ENCODE measurements at places on chromosomes 1 and 21.

- DNase-seq: no peak
Observed at GRCh38 chr1:93675931-93676330, 5.7 kb downstream of the BCAR3 start.

DNA sequence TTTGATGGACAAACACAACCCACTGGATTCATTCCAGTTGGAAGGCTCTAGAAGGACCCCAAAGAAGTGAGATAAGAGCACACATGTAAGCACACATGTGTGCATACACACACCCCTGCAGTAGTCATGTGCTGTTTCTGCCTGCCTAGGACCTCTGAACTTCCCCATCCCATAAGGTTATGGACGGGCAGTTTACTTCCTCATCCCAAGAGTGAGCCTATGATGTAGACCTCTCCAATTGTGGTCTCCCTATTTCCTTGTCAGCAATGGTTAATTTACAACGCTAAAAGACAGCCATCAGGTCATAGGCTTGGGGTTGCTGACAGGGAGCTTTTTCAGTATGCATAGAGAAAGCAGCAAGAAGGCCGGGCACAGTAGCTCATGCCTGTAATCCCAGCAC is 15.4 kb upstream of the ADAR start:
- no peak for DNase-seq

DNA sequence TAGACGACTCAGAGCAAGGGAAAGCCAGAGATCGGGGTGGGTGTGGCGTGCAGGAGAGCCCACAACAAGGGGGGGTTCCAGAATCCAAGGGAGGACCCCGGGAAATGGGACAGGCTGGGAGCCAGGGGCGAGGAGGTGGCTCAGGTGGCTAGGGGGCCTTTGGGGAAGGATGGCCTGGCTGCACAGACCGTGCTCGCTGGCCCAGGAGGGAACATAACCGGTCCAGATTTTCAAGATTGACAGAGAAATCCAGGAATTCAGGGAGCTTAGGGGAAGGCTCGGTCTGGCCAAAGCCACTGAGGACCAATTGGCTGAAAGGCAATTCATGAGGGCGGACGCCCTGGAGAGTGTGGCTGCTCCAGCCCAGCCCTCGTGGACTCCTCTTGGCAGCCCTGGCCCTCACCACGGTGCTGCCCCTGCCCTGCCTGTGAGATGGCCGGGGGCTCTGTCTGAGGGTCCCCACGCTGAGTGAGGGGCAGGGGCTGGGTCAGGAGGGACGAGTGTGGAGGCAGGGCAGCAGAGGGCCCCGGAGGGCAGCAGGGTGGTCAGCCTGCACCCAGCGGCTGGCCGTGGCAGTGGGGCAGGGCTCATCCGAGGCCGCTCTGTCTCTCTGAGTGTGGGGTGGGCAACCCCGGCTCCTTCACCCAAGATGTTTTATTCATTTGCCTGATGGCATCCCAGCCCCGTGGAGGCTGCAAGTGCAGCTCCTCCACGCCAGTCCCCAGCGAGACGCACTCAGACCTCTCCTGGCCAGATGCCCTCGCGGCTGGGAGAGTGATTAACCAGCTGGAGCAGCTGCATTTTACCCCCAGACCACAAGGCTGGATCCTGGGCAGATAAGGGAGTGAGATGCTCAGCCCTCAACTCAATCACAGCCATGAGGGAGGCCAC is 5.6 kb upstream of the LRRC3 start:
- no peak for DNase-seq

- DNase-seq: peak; percentile 35
Observed at GRCh38 chr21:26881504-26882228, 36.5 kb upstream of the ADAMTS1 start.

DNA sequence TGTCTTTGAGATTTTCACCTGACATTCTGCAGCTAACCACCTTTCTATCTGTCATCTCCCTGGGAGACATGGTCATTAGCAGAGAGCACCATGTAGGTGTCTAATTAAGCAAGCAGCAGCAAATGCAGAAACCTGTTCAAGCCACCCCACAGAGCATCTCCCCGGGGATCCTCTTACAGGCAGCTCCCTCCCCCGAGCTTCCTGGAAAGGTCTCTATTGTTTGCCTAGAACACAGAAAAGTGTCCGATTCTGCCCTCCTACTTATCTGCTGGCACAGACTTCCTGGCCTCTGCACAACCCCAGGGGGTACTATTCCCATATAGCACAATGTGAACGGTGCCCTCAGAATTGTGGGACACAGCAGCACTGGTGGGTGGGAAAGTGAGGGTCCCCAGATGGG is 46.1 kb downstream of the PLEKHA6 start:
- DNase-seq: no peak

DNA sequence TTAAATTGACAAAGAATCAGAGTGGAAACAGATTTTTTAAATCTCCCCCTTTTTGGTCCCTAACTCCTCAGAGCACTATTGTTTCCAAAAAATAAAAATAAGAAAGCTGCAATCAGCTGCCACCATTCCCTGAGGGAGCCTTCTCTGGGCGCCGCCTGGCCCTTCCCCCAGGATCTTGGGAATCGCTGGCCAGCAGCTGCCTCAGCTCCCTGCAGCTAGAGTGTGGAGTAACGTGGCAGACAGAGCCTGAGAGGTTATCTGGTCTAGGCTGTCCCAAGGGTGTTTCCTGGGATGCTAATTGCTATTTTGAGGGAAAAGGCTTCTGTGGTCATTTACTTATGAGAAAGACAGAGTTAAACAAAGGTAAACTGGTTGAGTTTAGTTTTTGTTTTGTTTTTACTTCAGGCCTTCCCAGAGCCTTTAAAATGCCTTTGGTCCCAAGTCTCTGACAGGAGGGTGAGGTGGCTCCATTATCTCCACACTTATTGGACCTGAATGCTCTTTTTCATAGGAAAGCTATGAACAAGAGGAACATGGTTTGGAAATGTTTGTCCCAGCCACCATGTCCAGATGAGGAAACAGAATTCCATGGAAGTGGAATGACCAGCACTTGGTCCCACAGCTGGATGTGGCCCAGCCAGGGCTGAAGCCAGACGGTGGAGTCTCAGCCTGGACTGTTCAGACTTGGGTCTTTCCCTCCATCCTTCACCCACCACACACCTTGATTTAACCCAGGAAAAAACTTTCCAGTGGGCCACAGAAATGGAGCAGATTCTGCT is 14.1 kb upstream of the KIAA1614 start:
- DNase-seq: no peak

GRCh38 chr1:86499987-86500593 is 31.4 kb downstream of the CLCA1 start:
- DNase-seq: peak; percentile 39

GRCh38 chr1:221025956-221026355 is 146.7 kb downstream of the HLX start:
- peak; percentile 62 for DNase-seq

DNA sequence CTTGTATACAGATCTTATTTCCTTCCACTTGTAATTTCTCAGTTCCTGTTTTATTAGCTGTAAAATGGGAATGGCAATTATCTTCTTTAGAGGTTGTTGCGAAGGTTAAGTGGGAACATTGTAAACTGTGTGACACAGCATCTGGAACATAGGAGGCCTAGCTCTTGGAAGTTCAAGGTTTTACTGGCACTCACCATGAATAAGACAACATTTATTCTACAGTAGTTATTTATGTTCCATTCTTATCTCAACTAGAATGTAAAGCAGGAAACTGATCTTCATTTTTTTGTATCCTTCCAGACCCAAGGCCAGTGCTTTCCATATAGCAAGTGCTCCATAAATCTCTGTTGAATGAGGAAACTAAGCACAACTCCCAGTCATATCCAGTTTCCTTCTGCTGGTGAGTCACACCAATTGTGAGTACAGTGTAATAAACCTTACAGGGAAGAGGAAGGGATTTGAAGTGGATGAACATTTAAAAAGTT is 1.4 kb downstream of the BCL10 start:
- no peak for DNase-seq

DNA sequence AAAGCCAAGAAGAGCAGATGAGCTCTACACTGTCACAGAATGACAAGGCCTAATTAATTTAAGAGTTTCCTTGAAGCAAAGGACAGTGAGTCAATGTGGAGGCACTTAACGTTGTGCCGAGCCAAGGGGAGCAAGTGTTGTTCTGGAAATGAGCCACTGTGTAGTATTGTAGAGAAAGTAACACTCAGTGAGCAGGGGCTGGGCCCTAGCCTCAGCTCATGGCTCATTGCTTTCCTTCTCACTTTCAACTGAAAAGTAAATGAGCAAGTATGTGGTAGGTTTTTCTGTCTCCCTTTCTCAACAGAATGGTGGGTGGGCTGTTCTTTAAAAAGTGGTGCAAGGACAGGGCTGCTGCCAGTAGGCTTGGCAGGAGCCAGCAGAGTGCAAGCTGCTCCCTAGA is 11.8 kb upstream of the KIAA0040 start:
- DNase-seq: peak; percentile 99

DNA sequence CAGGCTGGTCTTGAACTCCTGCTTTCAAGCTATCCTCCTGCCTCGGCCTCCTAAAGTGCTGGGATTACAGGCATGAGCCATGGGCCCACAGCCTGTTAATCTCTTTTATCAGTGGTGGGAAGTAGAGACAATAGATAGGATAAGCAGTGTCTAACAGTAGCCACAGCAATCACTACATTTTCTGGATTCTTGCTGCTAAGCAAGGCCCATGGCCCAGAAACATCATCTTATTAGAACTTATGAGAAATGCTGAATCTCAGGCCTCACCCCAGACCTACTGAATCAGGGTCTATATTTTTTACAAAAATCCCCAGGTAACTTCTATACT is 29.7 kb downstream of the IGFN1 start:
- no peak for DNase-seq

- DNase-seq: no peak
Observed at GRCh38 chr1:234529950-234530237, 50.9 kb upstream of the TARBP1 start.

DNA sequence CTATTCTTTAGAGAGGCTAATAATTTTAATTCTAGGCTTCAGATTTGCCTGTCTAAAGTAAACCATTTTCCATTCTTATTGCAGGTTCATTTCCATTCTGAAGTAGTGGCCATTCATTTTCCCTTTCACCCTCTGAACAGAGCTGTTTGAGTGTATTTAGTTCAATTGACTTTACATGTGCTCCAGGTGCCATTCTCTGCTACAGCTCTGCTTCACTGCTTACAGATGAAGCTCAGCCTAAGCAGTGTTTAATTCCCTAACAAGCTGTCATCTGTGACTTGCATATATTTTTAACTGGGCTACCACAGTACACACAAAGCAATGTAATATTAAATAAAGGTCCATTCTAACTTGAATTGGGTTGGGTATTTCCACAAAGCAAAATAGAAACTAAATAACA is 1031.6 kb downstream of the KCNT2 start:
- DNase-seq: no peak

GRCh38 chr21:27062443-27062842 is 95.6 kb upstream of the ADAMTS5 start:
- peak; percentile 40 for DNase-seq

DNA sequence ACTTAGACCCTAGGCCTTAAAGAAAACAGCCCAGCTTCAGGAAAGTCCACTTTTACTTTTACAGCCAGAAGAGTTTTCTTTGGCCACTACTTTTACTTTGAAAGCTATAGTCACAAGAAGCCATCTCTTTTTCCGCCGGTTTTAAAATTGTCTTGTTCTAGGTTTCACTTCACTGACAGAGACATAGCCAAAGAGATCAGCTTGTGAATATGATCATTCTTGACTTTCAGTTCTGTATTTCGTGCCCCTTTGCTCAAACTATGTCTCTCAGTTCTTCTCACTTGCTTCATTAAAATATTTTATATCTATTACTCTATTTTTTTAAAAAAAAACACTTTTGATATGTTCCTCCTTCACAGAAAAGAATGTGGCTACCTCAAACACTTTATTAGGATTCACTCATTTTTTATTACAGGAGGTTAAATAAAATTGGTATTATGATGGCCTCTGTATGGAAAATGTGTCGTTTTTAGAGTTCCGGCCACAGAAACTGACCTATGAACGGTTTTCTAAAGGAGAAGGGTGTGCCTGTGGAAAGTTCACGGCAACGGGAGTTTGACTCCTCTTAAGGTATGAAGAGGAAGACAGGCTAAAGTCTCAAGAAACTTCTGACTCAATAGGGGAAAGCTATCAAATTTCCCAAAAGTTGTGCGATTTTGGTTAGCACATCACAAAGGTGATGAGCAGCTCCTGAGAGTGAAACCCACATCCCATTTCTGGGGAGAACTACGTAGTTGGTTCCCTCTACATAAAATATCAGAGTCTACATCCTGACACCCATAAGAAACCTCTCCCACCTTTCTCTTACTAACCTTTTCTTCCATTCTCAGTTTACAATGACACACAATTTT is 1.2 kb downstream of the MCOLN2 start:
- DNase-seq: no peak

DNA sequence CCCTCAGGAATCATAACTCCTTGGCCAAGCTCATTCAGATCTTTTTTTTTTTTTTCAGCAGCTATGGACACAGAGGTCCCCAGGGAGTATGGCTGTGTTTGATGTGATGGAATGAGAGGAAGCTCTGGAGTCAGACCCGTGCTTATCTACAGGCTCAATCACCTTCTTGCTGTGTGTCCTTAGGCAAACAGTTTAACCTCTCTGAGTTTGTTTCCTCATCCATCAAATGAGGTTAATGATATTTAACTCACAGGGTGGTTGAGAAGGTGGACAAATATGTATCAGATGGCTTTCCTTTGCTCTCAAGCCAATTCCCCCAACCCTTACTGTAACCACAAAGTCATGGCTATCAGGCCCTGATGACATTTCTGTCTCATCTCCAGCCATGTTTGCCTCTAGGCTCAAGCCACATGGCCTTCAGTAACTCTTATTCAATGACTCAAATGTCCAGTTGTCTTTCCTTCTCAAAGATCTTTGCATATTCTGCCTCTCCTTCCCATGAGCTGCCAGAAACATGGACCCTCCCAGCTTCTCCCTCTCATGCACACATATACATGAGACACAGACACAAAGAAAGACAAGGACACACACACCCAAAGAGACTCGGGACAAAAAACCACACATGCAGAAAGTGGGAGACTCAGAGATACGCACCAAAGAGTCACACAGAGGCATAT is 303.5 kb upstream of the KAZN start:
- DNase-seq: no peak

GRCh38 chr21:45473496-45474322 is 68.5 kb downstream of the SLC19A1 start:
- no peak for DNase-seq

- DNase-seq: no peak
Observed at GRCh38 chr1:155944444-155944799, 3.0 kb downstream of the RXFP4 start.

DNA sequence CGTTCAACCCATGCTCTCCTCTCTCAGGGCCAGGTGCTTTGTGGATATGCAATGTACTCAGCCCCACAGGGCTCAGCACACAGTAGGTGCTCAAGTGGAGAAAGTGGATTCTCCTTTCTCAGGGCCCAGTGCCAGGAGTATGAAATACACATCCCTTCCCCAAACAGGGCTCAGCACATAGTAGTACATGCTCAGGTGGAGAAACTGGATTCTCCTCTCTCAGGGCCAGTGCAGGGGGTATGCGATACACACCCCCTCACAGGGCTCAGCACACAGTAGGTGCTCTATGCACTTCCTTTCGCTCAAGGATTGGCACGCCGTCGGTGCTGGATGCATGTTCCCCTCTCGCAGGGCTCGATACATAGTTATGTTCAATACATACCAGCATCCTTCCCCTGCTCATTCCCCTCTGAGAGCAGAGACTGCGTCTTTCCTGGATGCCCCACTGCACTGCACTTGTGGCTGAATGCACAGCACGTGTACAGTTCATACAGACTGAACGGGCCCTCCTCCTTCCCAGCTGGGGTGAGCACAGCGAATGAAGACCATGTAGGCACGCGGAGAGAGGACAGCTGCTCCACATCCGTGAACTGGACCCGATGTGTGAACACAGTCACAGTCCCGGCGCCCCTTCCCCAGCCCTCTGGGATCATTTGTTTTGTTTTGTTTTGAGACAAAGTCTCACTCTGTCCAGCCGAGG is 16.6 kb upstream of the DISP3 start:
- DNase-seq: no peak

Data from NCI-H446 treated with DMSO at 0.1 percent for 48 hours (cell line).